ENCODE measurements at places on chromosomes 5 and 9. TPM values are rescaled to one million over a fixed set of nuclear protein-coding genes. Genes with fewer than 3 reads are reported as not detected.

The PCDHGC5 gene
- 1.2 TPM for total RNA-seq

The NR2F1-AS1 gene
- total RNA-seq, result 0.13 TPM

The GCNT4 gene
- total RNA-seq, result 2.5 TPM

The DND1 gene
- total RNA-seq, result 1.1 TPM

GRCh38 chr9:107404161-107404560 lies 85.4 kb downstream of the KLF4 start:
- DNase-seq, result no peak

DNA sequence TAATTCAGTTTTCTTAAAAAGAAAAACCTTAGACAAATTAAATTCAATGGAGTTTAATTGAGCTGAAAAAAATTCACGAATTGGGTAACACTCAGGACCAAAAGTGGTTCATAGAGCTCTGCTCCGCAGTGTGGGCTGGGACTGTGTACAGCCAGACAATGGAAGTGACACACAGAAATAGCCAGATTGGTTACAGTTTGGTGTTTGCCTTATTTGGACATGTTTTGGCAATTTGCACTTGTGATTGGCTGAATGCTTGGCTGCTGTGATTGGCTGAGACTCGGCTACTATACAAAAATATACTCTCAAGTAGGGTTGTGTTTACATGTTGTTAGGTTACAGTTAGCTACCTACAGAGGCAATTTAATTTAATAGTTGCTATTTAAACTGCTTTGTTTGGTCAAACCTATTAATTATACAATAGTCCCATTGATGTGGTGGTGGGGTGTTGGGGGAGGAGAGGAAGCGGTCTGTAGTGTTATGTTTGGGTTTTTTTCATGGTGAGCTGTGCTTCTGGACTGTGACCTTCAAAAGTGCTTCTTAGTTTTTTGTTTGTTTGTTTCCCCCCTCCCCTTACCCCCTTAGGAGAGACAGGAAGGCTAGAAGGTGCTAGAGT lies 95.2 kb downstream of the CNTLN start:
- no peak for DNase-seq

DNA sequence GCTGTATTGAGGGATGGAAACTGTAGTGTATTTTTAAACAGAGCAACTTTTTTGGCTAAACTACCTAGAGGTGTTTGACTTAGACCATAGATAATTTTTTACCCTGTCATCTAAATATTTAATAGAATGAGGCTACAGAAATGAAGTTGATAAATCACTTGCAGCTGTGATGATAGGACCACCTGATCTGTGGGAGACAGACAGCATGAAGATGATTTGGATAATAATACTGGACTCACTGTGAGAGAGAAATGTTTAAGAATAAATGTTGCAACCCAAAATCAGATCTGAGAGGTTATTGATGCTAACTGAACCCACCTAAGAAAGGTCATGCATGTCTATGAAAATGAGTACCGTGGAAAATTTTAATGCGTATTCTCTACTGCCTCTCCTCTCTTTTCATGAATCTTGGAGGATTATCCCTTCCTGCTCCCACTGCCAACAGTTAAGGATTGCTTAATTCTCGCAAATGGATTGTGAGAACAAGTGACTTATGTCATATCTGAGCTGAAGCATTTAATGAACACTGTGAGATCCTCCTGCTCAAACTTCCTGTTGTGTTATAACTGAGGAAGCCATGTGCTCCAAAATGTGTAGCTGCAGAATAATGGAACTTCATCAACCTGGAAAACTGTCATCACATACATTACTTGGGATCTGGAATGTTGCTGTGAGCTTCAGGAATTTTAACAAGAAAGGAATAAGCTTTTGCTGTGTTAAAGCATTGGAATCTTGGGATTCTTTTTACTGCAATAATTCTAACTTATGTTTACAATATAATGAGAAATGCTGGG lies 617.9 kb upstream of the CDH18 start:
- DNase-seq, result no peak

DNA sequence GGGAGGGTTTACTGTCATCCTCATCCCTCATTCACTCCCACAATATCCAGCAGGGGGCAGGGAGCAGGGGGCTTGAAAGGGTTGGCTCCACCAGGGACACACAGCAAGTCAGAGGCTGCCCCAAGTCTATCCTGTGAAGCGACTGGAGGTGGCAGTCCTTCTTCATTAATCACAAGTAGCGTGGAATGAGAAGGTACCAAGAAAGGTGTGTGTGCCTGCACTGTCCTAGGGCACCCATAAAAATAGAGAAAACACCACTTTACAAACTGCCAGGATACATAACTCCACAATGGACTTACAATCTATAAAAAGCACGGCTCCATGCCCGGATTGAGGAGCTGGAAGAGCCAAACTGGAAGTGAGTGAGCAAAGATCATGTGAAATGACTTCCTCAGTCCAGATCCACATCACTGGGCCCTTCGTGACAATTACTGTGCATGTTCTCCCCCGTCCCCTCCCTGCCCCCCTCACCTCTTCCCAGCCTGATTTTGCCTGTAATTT lies 183.9 kb downstream of the SLIT3 start:
- DNase-seq, result no peak

DNA sequence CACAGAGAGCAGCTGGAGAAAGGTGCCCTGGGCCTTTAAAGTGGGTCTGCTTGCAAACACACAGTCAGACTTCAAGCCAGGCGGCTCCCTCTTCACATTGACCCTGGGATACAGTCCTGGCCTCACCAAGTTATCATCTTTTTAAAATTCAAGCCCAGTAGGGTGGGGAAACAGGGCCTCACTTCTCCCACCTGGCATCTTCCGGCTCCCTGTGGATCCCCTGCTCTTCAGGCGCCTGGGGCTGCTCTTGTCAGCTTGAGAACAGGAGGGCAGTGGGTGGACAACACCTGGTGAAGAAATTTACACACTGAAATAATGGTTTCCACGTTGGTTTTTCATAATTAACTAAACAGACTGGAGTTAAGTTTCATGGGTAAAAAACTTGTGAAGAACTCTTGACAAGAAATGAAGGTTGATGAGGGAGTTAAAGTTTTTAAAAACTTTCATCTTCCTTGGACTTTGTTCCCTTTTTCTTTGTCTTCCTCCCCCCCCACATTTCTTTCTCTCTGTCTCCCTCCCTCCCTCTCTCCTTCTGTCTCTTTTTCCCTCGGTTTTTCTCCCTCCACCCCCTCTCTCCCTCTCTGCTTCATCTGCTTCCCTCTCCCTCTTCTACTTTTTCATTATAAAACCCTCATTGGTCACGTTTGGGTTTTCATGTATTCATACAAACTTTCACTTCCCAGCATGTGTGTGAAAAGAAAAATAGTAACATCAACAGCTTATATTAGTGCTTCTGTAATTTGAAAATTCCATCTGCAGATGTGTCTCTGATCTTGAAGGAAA lies 219.6 kb downstream of the DMRT2 start:
- no peak for DNase-seq

GRCh38 chr5:126514131-126514557 lies 80.9 kb downstream of the ALDH7A1 start:
- DNase-seq, result no peak

GRCh38 chr5:147671365-147671764 lies 111.2 kb downstream of the JAKMIP2 start:
- no peak for DNase-seq

DNA sequence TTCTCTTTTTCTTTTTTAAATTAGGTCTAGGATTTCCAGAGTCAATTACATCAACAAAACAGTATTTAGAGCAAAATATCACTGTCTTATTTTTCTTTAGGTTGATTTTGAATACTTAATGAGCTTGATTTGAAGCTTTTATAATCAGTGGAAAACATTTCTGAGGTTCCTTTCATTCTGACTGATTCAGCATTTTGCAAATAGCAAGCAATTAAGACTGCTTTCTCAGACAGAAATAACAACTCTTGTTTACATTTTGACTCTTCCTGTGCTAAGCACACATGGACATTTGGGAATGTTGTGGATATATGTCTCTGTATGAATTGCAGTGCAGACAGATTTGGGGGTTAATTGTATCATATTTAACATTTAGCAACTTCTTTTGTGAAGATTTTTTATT lies 22.2 kb upstream of the MCCC2 start:
- no peak for DNase-seq

DNA sequence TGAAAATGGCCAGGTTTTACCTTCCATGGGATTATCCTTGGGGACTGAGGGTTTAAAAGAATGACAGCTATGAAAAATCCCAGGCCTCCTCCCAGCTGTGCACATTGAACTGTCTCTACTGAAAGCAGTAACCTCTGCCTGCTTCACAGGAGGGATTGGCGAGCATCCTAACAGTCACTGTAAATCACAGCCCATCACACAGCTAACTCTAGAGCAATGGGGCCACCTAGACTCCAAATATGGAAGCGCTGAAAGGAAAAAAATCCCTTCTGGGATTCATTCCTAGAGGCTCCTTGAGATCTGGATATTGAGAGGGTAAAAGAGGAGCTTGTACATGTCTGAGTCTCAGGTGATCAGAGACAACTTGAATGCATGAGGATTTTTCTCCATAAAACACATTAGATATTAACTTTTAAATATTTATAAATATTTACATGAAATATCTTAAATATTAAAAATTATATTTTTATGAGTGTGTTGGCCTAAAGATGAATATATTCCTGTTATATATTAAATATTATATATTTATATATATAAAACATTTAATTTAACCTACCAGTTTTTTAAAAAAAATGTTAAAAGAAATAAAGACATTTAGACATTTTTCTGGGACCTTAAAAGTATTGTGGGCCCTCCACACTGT lies 133.8 kb upstream of the SLC24A2 start:
- DNase-seq, result no peak
